Glomerular endothelial cell (primary cell): ENCODE measurements at places on chromosomes 5 and 9. TPM values are rescaled to one million over a fixed set of nuclear protein-coding genes. Genes with fewer than 3 reads are reported as not detected.

IFNA16 gene
- not detected in 2 replicates for total RNA-seq

GRCh38 chr5:113487416-113487780, 855 bp downstream of the MCC start:
- no peak for DNase-seq

DNA sequence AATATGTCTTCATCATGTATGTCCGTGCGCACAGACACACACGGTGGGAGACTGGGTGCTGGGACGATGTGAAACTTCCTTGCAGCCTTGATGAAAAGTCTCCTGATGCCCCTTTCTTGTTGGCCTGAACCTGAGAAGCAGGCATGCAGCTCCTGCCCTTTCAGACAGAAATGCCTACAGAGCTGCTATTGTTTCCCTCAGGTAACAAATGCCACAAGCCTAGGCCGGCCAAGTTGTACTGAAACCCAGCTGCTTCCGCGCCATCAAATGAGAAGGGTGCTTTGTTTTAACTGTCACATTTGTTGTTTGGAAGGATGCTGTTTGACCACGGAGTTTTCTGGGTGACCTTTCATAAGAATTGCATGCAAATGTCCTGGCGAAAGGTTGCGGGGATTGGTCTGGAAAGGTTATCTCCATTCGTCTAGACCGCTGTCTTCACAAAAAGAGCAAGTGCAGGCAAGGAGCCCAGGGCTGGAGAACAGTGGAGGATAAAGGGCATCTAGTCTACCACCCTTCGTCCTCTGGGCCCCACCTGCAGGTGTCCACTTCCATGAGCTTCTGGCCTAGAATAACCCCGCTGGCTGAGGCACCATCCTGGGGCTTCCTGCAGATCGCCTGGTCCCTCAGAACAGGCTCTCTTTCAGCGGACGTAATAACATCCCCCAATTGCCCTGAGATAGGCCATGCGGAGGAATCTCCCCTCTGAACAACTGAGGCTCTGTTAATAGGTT, 197.2 kb downstream of the SEMA6A start:
- no peak for DNase-seq

DNA sequence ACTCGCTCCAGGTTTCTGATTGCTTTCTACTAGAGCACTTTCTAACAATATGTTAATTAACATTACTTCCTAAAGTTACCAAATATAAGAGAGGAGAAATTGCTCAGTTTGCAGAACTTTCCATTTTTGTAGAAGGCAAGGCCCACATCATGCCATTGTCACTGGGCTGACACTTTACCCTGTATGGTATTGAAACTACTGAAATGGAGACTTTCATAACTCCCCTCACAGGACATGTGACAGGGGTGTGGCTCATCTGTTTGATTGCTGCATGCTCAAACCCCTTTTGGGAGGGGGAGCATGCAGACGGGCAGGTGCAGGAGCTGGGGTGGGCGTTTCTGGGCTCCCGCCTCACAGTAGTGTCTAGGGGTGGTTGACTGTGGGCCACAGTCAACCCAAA, 206.3 kb upstream of the GHR start:
- no peak for DNase-seq

DNA sequence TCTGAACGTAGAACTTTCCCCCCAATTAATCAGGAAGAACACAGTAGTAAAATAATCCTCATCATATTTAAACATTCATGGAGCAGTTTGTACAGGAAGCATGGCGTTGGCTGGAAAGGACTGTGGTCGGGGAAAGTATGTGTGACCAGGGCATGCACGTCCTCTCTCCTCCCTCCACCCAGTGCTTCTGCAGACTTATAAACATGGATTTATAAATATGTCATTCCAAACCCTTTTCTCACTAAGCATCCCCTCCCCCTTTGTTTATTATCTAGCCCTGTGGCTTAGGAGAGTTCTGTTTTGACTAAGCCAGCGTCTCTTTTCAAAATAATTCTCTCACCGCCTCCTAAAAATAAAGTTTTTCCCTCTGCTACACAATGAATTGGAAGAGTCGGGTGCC, 70.4 kb upstream of the DAP start:
- DNase-seq, result no peak
